ENCODE measurements at places on chromosomes 3 and 15.

DNA sequence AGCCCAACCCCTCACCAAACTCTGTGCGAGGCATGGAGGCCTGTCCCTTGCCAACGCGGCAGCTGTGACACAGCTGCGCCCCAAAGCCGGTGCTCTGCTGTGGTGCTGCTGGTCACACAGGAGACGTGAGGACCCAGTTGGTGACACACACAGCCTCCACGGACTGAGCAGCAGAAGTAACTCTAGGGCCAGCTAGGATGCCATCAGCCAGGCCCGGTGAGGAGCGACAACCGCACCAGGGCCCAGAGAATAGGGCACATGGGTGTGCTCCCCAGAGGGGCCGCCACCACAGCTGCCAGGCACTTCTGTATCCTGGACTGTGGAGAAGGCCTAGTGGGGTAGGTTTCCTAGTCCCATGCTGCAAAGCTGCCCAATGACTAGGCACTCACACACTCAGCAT lies 10.7 kb downstream of the ZXDC start:
- DNase-seq, result no peak

GRCh38 chr15:55694652-55695150 lies 48.3 kb downstream of the PRTG start:
- no peak for DNase-seq

- DNase-seq, result no peak
These were observed 89.9 kb upstream of the RORA start for GRCh38 chr15:61318802-61319525.

DNA sequence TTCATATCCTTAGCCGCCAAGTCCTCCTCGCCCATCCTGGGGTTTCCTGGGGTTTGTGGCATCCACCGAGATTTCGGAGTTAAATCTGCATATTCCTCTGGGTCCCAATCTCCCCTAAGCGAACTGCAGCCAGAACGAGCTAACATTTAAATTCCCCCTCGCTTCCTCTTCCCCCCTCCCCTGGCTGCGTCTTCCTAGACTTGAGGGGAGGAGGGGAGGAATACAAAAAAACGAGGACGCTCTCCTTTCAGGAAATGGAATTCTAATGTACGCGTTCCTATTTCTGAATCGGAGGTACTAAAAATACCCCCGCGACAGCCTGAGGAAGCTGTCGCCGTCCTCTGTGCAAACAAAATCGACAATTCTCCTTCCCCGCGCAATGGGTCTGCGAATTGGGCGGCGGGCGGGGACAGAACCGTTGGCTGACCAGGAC lies 5.6 kb downstream of the FEZF2 start:
- no peak for DNase-seq

GRCh38 chr3:55691141-55691540 lies 204.0 kb upstream of the WNT5A start:
- no peak for DNase-seq

GRCh38 chr3:61894988-61895935 lies 333.9 kb downstream of the PTPRG start:
- DNase-seq, result no peak

DNA sequence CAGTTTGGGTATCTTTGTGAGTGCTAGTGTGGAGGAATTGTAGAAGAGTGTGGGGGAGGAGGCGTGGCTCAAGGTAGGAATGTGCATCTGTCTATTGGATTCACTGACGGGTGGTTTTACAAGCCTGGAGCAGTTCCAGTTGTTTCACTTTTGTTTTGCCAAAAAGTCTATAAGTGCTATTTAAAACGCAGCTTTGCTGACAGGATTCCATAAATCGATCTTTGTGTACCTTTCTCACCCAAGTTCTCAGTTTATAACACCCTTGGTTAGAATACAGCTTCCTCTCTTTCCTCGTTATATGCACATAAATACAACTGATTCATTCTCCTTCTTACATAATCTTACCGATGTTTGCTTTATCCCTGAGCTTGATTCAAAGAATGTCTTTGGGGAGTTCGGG lies 123.2 kb upstream of the UBE2E2 start:
- no peak for DNase-seq

GRCh38 chr3:128648402-128648801 lies 2.2 kb downstream of the RPN1 start:
- no peak for DNase-seq

DNA sequence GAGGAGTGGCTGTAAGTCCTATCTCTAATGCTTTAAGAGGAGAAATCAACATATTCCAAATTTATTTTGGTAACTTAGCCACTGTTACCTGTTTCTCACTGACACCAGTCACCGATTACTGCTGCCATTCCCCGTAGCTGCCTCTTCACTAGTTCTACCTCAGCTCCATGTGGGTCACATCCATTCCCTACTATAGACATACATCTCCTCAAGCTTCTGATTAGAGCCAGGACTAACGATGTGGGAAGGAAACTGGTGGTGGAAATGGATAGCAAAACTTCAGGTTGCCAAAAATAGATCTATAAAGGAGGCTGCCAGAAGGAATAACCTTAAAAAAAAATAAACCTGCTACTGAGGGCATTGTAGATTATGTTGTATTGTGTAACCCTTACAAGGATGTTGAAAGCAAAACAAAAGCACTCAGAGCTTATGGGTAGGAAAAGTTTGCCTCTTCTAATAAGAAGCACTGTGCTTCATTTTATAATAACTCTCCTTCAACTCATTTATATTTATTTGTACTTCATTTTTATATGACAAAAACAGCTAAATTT lies 56.0 kb downstream of the KAT2B start:
- DNase-seq, result no peak

GRCh38 chr3:111737047-111737705 lies 121.9 kb upstream of the PHLDB2 start:
- DNase-seq, result no peak

DNA sequence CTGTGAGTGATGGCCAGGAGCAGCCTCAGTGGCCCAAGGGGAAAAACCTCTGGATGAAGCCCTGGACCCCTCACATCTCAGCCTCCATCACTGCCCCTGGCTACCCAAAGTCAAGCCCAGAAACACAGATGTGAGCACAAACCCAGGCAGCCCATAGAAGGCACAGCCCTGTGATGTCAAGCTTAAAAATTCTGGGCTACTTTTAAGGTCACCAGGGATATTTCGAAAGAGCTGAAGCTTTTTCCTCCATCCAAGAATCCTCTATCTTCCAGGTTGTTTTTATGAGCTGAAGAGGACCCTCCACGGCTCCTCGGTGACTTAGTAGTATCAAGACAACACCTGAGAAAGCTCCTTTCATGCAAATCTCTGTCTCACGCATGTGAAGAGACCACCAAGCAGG lies 11.5 kb downstream of the LIPC start:
- DNase-seq, result no peak

DNA sequence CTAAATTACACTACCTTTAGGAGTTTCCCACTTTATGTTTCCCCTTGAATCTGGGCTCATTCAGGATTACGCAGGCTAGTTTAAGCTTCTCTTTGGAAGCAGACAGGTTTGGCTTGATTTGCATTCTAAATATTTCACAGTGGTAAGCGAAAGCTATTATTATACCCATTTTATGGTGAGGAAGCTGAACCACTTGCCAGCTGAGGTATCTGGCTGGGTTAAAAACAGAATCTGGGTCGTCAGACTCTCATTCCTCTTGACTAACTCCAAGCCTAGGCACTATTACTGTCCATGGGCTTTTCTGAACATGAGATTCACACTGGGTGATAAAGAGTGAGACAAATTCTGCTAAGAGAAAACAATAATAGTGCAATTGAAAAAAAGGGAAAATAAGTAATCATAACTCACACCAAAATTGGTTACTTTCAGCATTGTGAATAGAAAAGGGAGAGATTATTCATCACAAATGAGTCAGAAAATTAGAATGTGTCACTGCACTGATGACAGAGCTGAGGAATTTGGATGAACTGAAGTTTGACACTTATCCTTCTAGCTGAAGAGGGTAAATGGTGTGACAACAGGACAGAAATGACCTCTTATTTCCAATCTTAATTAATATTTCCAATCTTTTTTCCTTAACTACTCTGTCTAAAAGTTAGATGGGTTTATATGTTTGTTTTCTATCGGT lies 211.3 kb downstream of the TIGIT start:
- DNase-seq, result no peak

GRCh38 chr3:109835958-109836357 lies 498.6 kb upstream of the DPPA4 start:
- DNase-seq, result no peak

GRCh38 chr3:35793667-35794066 lies 154.3 kb downstream of the ARPP21 start:
- no peak for DNase-seq

DNA sequence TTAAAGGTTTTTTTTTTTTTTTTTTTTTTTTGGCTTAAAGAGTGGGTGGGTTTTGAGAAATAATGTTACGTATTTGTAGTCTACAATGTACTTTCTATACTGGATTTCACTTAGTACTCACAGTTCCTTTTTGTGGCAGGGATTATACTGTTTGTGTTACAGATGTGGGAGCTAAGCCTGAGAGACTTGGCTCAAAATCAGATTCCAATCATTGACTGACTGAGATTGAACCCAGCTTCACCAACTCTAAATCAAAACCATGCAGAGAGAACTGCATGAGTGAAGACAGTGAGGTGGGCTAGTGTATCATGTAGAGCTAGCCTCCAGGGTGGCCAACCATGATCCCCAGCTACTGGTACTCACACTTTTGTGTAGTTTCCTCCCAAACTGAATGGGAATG lies 68.0 kb downstream of the TMEM108 start:
- no peak for DNase-seq

DNA sequence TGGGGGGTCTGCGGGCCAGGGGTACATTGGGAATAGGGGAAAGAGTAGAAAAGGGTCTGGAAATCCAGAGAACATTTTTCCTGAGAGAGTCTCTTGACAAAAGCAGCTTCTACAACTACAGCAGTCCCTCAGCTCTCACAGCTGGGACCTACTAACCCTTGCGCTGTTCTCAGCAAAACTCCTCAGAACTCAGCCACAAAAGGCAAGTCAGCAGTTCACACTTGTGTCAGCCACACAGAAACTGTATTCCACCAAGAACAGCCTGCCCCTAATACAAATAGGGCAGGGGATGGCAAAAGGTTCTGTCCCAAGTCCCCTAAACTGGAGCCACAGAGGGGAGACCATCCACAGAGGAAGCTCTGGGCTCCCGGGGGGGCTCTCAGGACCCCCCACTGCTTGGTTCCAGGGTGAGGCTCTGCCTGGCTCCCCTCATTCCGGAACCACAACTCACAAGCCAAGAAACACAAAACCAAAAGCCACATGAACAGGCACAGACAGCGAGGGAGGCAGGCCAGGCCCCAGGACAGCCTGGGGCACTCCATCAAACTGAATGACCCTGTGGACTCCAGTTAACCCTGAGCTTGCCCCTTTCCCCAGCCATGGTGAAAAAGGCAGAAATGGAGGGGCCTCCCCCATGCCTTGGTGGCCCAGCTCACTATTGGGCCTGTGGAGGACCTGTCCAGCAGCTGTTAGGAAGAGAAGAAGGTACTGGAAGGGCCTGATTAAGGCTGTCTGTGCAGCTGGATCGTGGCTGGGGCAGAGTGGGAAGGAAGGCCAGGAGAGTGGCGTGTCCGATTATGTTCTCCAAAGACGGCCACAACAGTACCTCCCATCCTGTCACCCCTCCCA lies 162.0 kb downstream of the CHSY1 start:
- DNase-seq, result no peak

DNA sequence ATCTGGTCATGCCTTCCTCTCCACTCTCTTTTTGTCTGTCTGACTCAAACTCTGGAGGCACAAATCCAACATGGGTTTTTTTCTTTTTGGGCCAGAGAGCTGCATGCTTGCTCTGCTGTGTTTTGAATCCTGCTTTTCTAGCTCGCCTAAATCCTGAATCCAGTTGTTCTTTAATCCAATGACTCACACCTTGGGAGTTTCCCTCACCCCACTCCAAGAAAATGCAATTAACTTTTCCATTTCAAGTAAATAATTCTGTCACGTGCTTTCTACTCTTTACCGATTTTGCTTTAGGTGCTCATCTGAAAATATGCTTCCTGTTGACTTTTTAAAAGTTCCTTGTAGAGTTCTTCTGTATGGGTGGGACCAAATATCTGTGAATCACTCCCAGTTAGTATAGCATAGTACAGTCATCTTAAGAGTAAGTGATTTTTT lies 47.6 kb downstream of the SLMAP start:
- no peak for DNase-seq

GRCh38 chr3:64462203-64462602 lies 225.6 kb downstream of the ADAMTS9 start:
- no peak for DNase-seq

- no peak for DNase-seq
These were observed 500.9 kb downstream of the SOX2 start for GRCh38 chr3:182212479-182213076.

DNA sequence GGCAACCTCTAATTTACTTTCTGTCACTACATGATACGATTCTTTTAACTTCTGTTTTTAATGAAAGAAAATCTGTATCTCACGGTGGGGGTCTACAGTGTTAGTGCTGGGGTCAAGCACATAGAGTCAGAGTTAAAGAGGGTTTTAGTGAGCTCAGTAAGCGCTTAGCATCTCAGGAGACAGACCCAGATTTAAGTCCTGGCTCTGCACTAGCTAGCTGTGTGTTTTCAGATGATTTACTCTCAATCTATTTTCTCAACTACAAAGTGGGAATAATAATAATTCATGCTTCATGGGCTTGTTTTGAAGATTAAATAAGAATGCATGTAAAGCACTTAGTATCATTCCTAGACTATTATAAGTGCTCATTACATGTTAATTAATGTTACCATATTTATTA lies 63.4 kb upstream of the KBTBD8 start:
- no peak for DNase-seq

DNA sequence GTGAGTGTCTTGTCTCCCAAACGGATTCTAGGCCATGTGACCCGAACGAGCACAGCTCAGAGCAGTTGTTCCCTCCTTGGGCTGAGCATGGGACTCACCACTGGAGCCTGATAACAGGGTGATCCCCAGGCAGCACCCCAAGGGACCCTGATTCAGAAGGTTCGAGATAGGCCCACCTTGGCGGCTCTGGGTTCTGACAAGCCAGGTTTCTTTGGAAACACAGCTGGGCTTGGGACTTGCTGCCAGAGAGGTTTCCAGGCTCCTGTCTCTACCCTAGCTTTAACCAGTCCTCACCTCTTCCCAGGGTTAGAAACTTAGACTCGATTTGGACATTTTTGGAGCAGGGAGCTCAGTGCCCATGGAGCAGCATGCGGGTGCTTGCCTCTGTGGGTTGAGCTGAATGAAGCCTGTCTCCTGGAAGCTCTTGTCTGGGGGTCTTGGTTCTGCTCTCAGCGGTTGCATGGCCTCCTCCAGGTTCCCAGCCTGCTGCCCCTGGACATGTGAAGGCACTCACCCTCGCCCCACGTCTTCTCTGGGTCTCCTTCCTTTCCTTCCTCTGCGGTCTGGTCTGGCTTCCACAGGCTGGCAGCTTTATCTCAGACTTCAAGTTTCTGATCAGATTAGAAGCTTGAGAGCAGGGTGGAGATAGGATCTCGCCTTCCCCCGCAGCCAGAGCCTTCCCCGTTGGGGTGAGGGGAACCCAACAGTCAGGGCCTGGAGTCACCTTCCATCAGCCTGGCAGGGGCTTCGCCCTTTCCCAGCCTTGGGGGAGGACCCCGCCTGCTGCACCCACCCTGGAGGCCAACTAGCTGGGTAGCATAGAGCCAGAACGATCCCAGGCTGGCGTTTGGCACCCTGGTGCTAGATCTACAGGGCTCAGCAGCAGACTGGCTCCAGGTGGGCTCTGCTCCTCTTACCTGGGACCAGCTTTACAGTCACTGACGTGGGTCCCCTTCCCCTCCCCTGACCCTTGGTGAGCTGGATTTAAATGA lies 21.0 kb downstream of the PAQR5 start:
- no peak for DNase-seq

Measured in inflammatory macrophage (primary cell).